Upper lobe of right lung (tissue), 1 donor: ENCODE measurements at places on chromosomes 7 and 10.

DNA sequence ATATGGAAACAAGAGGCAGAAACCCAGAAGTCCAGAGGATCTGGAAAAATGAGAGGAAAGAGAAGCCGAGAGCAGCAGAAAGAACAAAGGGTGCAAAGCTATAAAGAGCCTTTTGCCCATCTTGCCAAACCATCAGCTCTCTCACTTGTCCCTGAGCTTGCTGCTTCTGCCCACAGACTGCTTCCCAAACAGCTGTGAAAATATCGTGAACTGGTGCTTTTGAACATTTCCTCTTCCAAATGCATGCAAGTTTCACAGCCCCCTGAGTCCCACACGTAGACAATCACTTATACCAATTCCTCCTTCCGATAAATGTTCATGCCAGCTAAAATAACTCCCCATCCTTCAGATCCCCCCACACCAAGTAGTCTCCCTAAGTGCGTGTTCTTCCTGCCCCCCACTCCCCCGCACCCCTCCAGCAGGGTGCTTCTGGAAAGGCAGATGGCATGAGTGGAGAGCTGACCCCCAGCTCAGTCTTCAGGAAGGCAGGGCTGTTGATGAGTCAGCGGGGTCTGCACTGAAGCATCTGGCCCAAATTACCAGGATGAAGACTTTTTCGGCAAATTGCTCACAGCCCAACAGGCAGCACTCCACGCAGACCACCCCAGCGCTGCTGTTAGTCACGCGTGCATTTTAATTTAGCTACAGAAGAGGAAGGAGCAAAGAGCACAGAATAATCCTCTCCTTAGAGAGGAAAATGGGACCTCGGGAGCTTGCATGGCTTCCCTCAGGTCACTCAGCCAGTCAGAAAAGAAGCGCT is 76.1 kb upstream of the KCNMA1 start:
- DNase-seq: no peak

DNA sequence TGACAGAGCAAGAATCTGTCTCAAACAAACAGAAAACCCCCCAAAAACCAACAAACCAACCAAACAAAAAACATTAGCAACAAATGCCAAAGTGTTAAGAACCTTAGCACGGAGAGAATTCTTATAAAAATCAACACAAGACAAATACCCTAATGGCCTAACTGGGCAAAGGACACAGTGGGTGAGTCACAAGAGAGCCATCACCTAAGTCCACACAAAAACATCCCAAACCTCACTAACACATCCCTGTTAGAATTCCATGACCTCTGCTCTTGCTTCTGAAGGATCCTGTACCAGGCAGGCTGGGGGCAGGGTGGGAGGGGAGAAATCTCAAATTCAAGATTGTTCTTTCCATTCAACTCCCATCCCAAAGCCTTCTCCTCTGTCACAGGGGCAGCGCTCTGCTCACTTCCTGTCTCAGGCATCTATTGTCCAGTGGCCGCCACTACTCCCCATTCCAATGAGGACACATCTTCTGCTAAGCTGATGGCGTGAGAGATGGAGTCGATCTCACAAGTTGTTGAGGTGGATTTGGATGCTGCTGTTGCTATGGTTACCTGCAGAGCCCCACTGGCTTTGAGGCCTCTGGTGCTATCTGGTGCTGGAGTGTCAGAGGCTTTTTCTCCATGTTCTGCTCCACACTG is 9.2 kb downstream of the IL15RA start:
- DNase-seq: no peak

DNA sequence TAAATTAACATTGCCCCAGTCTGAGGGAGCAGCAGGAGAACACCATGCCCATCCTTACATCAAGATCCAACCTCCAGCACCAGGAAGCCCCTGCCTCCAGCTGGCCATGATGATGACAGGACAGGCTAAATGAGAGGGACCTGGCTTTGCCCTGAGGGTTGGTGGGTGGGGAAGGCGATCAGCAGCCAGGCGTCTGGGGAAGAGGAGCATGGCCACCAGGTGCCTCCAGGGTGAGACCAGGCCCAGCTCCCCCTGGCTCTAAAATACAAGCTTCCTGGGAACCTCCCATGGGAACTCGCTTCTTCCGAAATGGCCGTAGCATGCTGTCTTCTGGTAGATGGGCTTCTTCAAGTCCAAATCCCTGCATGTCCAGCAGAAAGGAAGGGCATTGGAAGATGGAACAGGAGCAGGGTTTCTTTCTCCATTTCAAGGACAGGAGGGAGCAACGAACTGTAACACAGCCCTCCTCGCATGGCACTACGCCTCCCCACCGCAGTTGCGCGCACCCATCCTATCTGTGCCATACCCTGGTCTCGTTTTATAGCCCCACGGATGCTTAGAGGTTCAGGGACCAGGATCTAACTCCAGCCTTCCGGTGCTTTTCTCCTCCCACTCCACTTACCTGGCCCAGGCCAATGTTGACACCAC is 15.8 kb downstream of the MAT1A start:
- no peak for DNase-seq

DNA sequence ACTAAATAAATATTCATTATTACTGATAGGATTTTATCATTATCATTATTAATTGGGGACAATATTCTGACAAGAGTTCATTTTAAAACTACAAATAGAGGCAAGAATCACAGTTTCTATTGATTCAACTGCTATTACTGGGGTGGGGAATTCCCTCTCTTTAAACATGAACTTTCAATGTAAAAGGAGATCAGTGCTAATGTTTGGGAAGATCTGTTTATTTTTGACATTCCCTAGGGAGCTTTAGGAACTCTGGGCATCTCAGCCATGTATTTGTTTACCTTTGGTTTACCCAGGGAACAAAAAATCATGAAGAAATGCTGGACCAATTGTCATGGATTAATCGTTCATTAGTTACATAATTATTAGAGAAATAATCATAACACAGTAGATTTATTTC is 443.2 kb upstream of the AKR1E2 start:
- DNase-seq: no peak

- DNase-seq: no peak
Measured at GRCh38 chr7:158316466-158317031, 271.1 kb downstream of the PTPRN2 start.
